Astrocyte of the cerebellum (primary cell): ENCODE measurements at places on chromosomes 4 and X.

DNA sequence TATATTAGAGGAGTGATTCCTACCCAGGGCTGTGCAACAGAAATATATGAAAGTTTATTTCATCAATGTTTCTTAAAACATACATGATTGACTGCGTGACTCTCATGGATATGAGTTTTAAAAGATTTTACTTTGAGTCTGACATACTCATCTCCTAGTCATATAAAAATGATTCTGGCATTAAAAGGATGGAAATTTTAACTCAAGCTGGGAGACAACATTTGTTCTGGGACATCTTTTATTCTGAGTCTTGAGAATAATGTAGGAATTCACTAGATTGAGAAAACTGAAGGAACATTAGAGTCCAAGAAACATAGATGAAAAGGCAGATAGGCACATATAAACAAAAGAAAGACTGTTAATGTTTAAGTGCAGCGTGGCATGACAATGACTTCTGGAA lies 649.6 kb downstream of the SPRY1 start:
- DNase-seq = no peak

DNA sequence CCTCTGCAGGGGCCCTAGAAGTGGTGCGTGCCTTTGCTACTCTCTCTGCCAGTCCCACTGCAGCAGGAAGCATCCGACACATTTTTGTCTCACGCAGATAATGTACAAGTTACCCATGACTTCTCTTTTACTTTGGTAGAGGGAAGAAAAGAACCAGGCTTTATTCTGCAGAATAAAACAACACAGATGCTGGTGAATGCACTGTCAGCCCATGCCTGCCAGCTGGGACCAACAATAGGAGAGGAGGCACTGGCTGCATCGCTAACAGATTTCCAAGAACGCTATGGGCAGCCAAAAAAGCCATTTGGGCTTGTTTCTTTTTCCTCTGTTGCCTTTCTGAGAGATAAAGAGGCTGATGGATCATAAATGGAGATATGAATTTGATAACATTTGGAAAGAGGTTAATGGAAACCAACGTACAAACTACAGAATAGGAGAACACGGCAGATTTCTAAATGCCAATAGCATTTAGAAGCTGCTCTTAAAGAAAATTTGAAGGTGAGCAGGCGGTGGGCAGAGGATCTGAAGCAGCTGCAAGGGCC lies 47.5 kb upstream of the IGFBP7 start:
- DNase-seq = no peak

DNA sequence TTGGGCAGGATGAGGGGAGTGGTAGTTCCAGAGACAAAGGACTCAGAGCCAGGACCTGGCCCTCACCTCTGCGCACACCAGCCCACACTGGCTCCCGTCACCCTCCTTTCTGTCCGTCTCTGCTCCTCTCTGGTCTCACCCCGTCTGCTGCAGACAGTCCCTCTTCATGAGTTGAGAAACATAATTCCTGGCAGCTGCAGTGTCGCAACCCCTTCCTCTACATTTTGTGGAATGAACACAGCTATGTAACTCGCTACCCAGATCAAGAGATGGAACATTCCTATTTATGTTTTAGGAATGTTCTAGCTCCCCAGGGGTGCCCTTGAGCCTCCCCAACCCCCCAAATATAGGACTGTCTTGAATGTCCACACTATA lies 59.3 kb downstream of the SHROOM2 start:
- no peak for DNase-seq

DNA sequence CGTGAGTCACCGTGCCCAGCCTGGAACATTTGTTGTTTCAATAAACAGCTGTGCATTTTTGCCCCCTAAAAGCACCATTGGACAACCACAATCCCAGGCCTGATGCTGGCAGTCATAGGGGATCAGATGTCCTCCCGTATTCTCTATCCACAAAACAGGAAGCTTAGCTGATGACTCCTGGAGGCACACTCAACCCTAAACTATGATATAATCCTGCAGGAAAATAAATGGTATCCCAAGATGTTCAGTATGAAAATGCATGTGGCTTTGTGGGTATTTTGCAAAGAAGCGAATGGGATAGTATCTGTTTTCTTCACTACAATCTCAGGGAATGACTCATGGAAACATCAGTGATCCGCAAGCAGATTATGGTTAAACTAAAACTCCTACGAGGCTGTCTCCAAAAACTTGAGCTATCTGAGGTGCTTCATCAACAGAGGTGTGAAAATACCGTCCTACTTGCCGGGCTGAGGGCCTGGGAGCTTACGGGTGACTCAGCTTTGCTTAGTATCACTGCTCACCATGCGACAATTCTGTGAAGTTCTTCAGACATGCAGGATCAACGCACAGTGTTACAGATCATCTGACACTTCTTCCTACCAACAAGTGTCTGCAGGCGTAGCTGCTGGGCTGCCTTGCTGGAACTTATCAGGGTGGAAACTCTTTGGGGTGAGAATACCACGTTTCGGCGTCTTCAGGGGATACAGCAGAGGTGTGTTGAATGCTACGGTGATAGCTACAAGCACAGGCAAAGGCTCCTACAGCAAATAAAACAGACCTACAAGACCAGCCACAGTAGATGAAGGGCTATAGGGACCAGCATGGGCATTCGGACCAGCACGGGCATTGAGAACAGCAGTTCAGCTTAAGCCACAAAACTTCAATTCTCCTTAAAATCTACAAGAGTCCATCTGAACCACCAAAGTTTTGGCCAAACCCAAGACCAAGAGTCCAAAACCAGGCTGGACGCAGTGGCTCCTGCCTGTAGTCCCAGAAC lies 148.5 kb downstream of the DHRSX start:
- peak; percentile 90 for DNase-seq

DNA sequence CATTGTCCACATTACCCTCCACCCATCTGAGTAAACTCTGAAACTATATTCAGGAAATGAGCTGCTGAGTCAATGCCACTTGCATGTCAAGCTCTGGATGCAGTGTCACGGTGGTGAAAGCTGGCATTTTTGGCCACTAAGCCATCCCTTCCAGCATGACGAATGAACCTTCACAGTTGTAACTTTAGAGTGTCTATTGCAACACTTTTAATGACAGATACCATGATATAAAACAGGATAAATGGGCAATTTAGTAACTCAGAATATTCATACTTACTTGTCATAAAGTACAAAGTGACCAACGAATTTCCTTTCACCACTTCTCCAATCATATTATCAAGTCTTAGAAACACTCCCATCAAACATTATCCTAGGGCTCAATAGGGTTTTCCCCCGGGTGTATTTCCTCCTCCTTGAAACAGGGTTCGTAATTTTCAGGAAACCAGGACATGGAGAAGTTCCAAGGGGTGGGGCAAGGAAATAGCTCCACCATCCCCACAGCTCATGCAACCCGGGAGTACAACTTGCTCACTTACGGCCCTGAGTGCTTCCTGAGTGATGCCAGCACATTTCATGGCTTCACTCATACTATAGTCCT lies 73.1 kb downstream of the MTHFD2L start:
- no peak for DNase-seq

- DNase-seq = no peak
Observed at GRCh38 chr4:137701401-137701800, 169.1 kb upstream of the PCDH18 start.

DNA sequence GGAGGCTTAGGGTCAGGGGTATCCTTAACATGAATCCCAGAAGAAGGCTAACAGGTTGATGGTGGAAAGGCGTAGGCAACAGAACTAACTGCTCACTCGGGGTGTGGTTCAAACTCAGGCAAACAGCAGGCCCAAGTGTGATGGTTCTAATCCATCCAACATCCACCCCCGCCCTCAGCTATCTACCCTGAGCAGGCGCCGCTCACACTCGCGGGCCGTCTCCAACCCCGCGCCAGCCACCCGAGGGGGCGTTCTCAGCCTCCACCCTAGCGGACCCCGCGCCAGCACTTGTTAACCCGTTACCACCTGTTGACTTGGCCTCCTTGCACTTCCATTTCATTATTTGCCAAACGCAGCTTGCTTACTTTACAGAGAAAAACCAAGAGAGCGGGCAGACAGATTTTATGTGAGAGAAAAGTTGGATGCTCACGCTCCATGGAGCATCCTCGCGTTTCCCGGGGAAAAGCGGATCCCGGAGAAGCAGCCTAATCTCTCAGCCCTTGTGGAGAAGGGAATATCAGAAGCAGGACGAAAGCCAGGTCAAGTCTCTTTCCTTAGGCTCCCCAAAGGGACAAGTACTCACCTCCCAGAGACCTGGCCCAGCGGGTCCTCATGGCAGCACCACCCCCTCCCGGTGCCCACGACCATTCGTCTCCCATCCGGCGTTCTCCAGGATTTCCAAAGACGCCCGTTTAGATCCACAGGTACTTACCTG lies 773 bp downstream of the SNCA start:
- DNase-seq = no peak

- DNase-seq = no peak
Observed at GRCh38 chrX:79182616-79183015, 38.1 kb downstream of the GPR174 start.

DNA sequence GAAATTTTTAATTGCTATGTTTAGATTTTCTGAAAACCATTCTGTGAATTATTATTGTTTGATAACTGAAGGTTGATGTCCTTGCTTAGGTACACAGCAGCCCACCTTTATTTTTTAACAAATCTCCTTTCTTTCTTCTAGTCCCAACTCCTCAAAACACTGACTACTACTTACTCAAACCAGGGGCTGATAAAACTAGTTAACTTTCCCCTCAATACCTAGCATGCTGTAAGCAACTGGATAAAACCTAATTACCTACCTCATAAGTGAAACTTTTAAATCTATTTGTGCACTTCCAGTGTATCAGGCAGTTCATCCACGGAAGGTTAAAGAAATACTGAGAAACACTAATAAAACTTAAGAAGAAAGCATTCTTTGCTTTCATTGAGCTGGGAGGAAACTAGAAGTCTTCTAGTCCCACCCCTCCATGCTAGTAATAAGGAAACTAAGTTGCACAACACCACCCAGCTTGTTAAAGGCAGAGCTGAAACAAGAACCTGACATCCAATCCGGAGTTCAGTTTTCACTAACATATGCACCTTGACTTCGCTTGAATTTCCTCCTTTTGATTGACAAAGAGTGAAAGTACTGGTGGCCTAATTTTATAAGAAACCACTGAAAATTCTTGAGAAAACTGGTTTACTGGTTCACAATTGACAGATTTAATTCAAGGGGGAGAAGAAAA lies 180.2 kb upstream of the TET2 start:
- no peak for DNase-seq

GRCh38 chr4:48028696-48029095 lies 12.1 kb downstream of the NIPAL1 start:
- no peak for DNase-seq

DNA sequence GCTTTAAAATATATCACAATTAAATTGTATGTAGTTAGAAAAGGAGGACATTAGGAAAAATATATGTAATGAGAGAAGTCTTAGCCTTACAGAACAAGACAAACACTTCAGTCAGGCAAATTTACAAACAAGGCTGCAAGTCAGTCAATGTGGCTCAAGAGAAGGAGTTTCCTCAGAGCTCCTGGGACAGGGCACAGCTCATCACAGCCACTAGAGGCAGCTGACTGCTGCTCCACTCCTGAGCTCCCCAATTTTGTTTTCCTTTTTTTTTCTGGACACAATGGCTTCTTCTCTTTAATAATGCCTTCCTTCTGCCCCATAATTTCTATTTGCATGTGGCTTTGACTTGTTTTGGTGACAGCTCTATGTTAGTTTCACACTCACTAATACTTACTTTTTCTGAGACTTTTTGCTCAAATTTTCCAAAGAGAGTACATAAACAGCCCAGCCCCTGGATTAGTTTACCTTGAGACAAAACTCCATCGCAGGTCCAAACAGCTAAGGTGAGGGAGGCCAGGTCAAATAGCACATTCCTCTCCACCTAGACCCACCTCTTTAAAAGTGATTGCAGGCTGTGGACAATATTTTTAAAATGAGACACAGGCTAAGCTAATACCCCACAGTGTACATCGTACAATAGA lies 850.4 kb upstream of the FRG1 start:
- no peak for DNase-seq

GRCh38 chr4:31917334-31917733 lies 1197.2 kb downstream of the PCDH7 start:
- no peak for DNase-seq

DNA sequence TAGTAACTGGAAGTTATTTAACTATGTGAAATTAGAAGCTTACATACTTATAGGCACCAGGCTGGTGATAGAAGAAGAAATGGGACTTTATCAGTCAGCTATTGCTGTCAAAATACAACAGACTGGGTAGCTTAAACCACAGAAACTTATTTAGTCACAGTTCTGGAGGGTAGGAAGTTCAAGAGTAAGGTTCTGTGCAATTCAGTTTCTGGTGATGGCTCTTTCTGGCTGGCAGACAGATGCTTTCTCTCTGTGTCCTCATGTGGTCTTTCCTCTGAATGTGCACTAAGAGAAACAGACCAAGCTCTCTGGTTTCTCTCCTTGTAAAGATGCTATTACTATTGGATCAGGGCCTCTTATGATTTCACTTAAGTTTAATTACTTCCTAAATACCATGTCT lies 92.1 kb upstream of the ANKRD50 start:
- no peak for DNase-seq

- no peak for DNase-seq
Observed at GRCh38 chr4:79764120-79764519, 308.9 kb downstream of the ANTXR2 start.

DNA sequence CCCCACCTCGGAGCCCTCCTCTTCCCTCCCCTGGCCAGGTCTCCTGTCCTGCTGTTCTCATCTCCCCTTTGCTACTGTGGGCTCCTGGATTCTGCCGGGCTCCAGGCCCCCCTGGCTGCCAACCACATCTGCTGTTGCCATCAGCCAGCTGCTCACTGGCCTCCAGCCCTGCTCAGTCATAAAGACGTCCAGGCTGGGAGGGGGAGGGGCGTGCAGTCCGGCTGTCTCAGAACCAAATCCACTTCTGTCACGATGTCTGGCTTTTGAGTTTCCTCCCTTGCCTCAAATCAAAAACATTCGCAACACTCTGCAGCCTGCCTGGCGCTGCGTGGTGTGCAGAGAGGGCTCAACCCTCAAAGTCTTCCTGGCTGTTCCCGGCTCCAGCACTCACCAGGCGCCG lies 7.1 kb downstream of the RASL11B start:
- no peak for DNase-seq
